ENCODE measurements at places on chromosomes 5 and 9.

GRCh38 chr9:127061411-127061810 is 61.0 kb downstream of the ANGPTL2 start:
- no peak for DNase-seq

GRCh38 chr9:99004717-99005460 is 61.2 kb downstream of the COL15A1 start:
- DNase-seq: no peak

- DNase-seq: no peak
Observed at GRCh38 chr5:189486-189885, 1.8 kb upstream of the LRRC14B start.

- peak; percentile 54 for DNase-seq
Observed at GRCh38 chr5:42949348-42950115, 90.6 kb downstream of the ANXA2R start.

GRCh38 chr5:147176422-147176821 is 58.4 kb upstream of the STK32A start:
- DNase-seq: no peak

- peak; percentile 6 for DNase-seq
Observed at GRCh38 chr9:133778336-133779013, 40.3 kb upstream of the SARDH start.

- no peak for DNase-seq
Observed at GRCh38 chr5:133925866-133926488, 42.4 kb downstream of the C5orf15 start.

GRCh38 chr5:35880156-35880555 is 23.5 kb downstream of the IL7R start:
- no peak for DNase-seq

- no peak for DNase-seq
Observed at GRCh38 chr9:93814077-93814956, 140.8 kb downstream of the BARX1 start.
